ENCODE measurements at places on chromosomes 2 and 18.

- DNase-seq: no peak
Observed at GRCh38 chr2:39581866-39582265, 83.9 kb upstream of the TMEM178A start.

DNA sequence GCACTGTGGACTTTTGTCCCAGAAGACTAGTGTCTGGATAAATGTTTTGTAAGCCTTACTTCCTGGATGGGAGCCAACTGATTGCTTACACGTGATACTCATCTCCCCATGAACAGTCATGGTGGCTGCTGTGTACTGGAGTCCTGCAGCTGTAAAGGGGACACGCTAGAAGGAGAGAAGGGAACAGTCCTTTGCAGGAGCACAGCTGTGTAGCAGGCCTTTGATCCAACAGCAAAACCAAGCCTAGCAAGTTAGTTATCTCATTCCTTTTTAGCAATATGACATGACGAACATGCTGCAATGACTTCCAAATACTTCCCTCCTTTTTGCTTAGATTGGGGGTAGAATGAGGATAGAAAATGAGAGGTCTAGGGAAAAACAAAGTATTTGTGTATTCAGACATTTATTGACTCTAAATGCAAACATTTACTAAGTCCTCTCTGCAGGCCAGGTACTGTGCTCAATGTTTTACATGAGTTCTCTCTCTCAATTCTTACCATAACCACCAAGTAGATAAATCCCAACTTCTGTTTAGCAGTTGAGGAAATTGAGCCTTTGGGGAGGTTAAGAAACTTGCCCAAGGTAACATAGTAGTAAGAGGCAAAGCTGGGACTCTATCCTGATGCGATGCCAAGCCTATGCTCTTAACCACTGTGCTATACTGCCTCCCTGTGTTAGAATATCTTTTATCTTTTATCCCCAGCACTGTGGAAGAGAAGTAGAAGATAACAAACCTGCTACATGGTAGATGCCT is 55.4 kb upstream of the CD28 start:
- peak; percentile 67 for DNase-seq

- DNase-seq: no peak
Observed at GRCh38 chr2:135870571-135870970, 5.7 kb downstream of the MCM6 start.

DNA sequence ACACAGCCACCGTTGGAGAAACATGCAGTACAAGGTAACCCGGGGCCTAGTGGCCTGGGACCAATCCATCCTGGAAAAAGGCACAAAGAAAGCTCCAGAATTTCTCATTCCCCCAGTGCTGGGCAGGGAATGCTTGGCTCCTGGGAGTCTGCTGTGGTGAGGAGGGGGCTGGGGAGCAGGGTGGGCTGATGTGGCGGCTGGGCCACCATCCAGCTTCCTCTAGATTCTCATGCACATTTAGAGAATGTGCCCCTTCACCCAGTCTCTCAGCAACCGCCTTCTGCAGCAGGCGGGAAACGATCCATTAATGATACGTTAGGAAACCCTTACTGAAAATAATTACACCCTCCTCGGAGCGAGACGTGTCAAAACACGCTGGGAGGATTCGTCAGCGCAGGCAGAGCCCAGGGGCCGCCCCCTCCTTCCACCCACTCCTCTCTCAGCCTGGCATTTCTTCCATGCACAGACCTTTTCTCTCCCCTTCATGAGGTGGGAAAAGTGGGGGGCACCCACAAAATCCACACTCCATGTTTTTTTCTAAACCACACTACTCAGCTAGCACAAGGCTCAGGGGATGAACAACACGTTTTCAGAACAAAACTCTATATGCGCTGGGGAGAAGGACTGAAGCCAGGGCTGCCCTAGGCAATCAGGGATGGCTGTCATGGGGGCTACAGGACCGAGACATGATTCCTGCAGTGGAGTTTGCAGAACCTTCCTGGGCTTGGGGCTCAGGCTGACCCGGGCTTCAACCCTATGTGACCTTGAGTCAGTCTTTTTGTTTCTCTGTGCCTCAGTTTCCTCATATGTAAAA is 56.1 kb upstream of the SMAD7 start:
- DNase-seq: peak; percentile 22

GRCh38 chr18:21205695-21206094 is 36.3 kb upstream of the GREB1L start:
- no peak for DNase-seq

DNA sequence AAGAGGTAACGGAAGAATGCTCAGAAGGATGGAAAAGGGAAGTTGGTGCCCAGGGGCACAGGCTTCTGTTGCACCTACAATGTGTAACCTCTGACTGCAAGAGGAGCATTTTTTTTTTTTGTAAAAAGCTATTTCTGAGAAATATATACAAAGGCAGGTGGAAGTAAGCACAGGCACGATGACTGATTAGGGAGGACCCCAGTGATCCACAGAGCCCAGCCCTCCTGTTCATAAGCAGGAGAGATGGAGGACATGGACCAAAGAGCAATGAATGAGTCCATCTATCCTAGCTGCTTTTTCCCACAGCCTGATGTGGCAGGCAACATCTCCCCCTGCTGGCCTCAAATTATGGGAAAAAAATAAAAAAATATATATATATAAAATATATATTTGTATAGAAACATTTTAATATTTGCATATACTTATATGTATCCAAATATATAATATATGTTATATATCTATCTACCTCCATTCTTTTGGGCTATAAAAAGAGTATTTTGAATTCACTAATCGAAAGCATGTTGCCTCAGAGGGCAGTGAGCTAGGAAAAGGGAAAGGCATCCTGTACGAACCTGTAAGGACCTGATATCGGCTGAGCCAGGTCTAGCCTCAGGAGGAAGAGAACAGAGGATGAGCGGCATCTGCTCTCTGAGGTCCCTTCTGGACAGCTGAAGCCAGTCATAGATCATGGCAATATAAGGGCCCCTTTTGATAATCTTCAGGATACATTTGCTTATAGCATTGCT is 166.0 kb upstream of the STK17B start:
- peak; percentile 49 for DNase-seq

DNA sequence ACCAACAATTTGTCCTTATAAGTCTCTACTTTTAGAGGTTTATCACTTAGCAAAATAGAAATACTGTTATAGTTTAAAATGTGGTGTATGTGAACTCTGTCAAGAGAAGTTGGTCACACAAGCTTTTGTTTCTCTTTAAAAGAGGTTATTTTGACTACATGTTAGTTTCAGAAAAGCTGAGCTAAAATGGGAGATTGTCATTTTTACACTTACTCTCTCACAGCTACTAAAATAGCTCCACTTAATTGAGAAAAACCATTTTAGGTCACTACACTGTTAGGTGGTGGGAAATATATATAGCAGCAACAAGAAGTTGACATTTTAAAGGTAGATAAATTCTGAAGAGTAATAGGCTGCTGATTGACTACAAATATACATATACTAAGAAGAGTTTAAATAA is 161.5 kb upstream of the KCNJ3 start:
- DNase-seq: no peak

DNA sequence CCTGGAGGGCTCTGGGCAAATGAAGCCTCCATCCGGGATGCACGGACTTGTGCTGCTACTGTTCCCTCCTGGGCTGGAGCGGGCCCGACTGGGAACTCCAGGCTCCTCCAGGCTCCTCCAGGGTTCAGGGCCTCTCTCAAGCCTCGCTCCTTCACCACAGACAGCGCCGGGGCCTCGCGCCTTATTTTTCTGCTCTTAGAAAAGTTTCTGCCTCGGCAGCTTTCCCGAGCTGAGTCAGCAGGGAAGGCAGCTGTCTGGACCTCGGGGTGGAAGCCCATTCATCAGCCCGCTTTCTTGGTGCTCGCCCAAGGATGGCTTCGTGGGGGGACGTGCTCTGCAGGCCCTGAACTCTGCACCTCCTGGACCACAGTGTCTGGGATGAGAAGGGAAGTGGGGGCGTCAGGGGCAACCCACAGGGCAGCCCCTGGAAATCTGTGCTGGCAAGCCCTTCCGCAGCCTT is 12.9 kb upstream of the TEX51 start:
- peak; percentile 29 for DNase-seq
